ENCODE measurements at places on chromosomes 6 and 20.

DNA sequence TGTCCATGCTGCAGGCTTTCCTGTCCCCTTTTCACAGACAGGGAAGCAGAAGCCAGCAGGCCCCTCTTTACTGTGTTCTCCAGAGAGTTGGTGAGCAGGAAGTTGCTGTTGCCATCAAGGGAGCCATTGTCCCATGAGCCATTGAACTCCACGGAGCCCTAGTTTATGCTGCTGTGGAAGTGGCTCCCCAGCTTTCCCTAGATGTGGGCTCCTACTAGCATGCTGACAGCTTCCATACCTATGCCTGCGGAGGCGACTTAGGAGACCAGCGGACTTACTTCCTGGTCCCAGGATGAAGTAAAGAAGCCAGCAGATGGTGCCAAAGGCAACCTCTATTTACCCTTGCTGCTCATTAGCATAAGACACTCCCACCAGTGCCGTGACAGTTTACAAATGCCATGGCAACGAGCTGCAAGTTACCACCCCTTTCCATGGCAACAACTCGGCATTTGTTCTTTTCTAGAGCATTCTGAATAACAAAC, 30.8 kb upstream of the FKBP1A start:
- peak; percentile 36 for DNase-seq

GRCh38 chr6:80464901-80465300, 358.4 kb downstream of the BCKDHB start:
- DNase-seq: no peak

GRCh38 chr6:112618849-112619248, 271.7 kb downstream of the RFPL4B start:
- peak; percentile 17 for DNase-seq

DNA sequence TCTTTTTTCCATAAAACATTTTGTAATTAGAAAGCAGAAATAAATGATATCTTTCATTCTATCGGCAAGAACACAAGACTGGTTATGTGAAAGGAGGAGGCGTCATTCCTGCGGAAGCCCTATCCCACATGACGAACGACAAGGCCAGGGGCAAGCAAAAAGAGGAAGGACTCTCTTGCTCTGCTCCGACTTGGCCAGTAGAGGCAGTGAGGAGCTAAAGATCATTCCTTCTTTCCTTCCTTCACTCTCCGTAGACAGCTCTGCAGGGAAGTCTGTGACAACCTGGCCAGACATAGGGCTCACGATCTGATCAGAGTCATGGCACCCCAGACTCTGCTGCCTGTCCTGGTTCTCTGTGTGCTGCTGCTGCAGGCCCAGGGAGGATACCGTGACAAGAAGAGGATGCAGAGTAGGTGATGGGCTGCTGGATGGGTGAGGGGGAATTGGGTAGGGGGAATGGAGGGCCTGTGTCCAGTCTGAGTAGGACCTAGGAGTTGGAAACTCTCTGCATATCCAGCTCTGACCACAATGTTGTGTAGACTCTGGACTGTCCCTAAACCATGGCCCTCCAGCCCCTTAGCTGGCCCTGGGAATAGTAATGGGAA, at the start of gene WFDC10A:
TSS of gene WFDC10A (plus strand) at position 244 of the 605 bp plus-strand sequence. CDS start at position 319, 75 bp downstream.
- peak; percentile 74 for DNase-seq

GRCh38 chr6:16136621-16137450, 8.0 kb downstream of the MYLIP start:
- DNase-seq: peak; percentile 75

- no peak for DNase-seq
These were observed 61.9 kb upstream of the JARID2 start for GRCh38 chr6:15183979-15184378.

Data from AG20443 (cell line).